ENCODE measurements at places on chromosomes 4 and X. TPM values are rescaled to one million over a fixed set of nuclear protein-coding genes. Genes with fewer than 3 reads are reported as not detected.
A peak's percentile ranks its signal among the peaks of the same experiment; 100 is the strongest.

ITM2A gene
- polyA plus RNA-seq = 673 TPM

PTPN13 gene
- 3.6 TPM for polyA plus RNA-seq

VSIG1 gene
- polyA plus RNA-seq = 0.15 TPM

TLR8 gene
- 0.20 TPM for polyA plus RNA-seq

TMEM154 gene
- polyA plus RNA-seq = 0.68 TPM

DNA sequence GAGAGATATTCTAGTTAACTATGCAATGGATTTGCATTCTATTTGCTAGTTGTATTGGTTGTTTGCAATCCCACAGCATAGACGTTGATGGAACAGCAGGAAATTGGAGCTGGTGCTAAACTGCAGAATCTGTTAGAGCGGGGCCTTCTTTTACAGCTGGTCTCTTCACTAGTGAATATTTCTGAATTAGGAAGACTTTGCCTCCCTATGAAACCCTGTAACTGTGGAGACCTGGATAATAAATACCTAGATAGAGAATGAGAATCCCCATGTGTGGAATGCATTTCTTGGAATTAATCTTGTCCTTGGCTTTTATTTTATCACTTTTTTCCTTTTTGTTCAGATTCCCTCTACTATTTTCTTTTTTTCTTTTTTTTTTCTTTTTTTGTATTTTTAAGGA is 109.7 kb downstream of the SHROOM3 start:
- no peak for DNase-seq

- DNase-seq = no peak
Observed at GRCh38 chr4:47717188-47717587, 120.7 kb downstream of the CORIN start.

GRCh38 chr4:53633608-53634007 is 42.3 kb upstream of the LNX1 start:
- DNase-seq = no peak

- peak; percentile 35 for DNase-seq
Observed at GRCh38 chr4:16843831-16844508, 54.5 kb downstream of the LDB2 start.

- DNase-seq = no peak
Observed at GRCh38 chr4:105050896-105051295, 95.8 kb upstream of the TET2 start.

DNA sequence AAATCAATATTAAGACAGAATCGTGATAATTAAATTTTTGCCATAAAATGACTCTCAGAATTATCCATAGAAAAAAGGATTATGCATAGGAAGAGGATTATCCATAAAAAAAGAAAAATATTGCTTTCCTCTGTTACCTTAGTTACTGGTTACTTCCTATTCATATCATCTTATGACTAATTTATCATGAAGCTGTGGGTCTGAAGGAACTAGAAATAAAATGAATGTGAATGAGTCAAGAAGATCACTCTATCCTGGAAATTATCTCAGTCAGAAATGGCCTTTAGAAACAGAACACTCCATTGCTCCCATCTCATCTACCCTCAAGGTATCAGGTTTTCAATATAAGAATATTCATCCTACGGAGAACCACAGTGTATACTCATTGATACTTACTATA is 19.4 kb downstream of the RPS6KA6 start:
- no peak for DNase-seq

- peak; percentile 28 for DNase-seq
Observed at GRCh38 chr4:106160560-106160959, 155.4 kb downstream of the TBCK start.

DNA sequence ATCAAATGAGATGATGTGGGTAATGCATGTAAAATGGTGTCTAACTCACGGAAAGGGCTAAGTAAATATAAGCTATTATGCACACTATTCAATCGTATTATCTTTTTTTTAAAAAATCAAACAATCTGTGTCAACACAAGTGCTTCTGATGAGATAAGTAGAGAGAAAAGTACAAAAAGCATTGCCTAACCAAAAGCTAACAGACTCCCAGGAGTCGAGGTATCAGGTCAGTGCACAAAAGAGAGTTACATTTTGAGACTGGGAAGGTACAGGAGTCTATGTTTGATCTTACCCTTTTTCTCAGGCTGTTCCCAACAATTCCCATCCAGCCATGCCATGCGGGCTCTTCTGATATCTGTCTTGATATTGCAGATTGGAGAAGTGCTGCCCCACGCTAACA is 203.3 kb upstream of the ZIC3 start:
- DNase-seq = no peak

- no peak for DNase-seq
Observed at GRCh38 chr4:6908432-6909112, 1.1 kb upstream of the TBC1D14 start.

GRCh38 chrX:44225667-44226066 is 117.8 kb downstream of the EFHC2 start:
- DNase-seq = no peak

DNA sequence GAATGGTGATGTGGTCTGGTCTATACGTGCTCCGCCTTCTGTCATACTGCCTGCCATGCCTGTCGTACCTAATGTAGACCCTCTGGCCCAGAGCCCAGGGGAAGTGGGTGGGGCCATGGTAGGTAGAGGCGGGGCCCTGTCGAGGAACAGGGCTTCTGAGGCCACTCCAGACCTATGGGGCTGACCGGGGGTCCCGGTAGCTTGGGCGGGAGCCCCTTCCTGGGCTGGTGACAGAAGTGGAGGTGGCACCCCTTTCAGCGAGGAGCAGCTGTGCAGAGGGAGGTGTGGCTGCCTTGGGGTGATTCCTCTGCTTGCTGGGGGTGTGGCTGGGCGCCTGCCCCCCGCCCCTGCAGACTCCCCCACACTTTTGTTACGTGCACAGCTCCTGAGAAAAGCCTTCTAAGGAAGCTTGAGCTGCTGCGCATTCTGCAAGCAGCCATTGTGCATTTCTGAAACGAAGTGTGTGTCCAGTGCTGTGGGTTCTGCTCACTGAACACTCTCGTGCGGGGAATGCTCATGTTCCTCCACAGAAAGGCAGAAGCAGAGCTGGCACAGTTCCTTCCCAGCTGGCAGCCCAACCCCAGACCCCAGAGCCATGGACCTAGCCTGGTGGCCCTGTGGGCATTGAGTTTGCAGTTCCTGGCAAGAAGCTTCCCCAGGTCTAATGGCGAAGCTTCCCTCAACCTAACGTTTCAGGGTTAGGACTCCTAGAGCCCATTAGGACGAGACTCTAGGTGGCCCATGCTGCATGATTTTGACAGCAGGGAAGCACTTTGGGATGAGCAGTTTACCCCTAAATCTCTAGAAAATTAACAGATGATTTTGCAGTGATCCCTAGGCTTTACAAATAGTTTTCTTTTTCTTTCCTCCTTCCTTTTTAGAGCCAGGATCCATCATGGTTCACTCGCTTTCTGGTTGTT is 72.7 kb upstream of the HGFAC start:
- no peak for DNase-seq

DNA sequence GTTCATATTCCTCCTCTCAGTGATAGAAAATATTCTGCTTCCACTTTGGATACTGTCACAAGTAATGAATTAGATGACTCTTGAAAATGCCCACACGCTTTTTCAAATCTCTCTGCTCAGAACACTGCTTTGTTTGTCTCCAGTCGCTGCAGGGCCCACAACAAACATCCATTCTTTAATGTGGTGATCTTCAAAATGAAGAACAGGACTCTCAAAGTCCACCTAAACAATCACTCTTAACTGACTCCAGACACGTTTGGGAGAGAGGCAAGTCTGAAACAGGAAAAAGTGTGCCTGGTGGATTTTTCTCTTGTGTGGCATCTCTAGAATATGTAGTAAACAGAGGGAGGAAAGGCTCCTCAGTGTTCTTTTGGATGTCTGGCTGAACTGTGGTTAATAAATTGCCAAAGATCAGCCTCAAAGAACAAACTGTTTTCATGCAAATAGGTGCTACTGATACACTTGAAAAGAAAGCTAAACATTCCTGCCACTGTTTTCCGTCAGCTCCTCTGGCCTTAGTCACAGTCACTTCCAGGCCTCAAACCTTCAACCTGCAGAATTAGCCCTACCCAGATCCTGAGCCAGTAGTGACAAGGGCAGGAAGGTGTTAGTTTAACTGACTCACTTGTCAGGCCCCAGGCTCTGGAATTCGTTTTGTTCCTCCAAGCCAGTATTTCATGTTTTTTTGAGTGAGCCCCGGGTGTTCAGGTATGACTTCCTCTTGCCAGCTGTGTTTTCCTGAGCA is 259.6 kb upstream of the GPC4 start:
- DNase-seq = no peak

DNA sequence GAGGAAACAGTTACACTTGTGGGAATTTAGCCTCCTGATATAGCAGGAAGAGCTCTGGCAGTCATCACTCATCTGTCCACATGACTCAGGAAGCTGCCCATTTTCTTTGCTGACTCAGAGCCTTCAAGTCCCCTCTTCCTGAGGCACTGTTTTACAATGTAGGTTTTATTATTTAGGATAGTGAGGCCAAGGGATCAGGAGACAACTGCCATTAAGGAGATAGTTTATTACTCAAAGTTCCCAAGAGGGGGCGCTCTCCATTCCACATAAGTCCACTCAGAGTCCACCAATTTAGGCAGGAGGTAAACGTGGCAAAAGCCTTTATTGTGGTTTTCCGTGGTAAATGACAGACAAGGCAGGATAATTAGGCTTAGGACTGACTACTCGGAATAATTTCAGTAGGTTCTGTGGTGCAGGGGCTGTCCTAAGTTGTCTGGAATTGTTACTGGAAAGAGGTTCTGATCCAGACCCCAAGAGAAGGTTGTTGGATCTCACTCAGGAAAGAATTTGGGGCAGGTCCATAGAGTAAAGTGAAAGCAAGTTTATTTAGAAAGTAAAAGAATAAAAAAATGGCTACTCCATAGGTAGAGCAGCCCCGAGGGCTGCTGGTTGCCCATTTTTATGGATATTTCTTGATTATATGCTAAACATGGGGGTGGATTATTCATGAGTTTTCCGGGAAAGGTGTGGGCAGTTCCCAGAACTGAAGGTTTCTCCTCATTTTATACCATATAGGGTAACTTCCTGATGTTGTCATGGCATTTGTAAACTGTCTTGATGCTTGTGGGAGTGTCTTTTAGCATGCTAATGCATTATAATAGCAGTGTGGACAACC is 96.0 kb upstream of the RAB40AL start:
- DNase-seq = no peak

DNA sequence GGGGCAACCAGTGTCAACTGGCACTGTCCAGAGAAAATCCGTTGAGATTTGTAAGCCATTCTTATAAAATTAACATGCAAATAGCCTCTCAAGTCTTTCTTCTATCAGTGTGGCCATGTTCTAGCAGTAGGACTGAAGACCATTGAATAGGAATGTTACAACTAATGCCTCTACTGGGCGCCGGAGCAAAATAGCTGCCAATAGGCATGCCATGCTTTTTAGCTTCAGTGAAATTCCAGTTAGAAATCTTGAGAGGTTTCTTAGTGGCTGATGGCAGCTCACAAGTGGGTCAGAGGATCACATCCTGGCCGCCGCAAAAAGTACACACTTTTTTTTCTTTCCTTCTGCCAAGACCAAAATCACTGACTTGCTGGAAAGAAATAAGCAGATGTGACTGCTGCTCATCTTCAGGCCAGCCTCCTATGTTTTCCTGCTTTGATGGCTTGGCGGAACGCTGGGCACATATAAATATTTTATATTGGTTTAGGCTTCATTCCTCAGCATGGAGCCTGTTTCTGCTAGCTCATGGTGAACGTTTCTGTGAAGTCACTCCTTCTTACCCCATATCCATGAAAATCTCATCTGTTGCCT is 293.1 kb downstream of the TENM3 start:
- DNase-seq = no peak

DNA sequence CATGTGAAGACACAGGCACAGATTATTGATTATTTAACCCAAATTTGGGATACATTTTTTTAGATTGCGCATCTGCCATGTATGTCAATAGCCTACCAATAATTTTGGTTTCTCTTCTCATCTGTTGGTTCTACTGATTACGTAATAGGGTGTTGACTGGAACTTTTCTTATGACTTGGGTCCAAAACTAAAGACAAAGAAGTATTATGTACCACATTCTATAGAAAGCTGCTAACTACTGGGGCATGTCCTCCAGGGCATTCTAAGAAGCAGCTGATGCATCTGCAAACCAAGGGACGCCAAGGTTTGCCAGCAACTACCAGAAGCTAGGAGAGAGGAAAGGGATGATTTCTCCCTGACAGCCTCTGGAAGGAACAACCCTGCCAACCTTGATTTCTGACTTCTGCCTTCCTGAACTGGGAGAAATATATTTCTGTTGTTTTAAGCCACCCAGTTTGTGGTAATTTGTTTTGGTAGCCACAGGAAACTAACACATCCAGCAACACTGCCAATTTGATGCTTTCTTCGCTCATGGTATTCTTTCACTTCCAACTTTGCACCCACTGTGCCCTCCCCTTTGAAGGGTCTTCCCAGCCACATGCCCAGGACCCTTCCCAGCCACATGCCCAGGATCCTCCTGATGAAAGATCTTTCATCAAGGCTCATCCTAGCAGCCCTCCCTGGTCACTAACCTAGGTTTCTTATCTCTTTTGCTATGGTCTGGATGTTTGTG is 15.9 kb upstream of the TLR1 start:
- no peak for DNase-seq

DNA sequence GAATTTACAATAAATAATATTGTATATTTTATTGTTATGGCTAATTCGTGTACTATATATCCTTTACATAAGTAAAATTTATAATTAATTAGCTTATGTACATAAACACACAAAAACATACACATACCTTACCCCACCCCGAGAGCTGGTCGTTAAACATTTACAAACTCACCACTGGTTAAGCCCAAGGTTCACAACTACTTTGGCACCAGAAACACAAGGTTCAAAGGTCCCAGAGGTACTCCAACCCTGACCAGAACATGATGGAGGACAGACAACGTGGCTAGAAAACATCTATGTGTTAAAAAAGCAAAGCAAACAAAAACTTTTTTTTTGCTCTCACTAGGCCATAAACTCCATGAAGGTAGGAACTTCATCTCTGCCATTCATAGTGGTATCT is 37.7 kb downstream of the SLC25A5 start:
- DNase-seq = no peak

DNA sequence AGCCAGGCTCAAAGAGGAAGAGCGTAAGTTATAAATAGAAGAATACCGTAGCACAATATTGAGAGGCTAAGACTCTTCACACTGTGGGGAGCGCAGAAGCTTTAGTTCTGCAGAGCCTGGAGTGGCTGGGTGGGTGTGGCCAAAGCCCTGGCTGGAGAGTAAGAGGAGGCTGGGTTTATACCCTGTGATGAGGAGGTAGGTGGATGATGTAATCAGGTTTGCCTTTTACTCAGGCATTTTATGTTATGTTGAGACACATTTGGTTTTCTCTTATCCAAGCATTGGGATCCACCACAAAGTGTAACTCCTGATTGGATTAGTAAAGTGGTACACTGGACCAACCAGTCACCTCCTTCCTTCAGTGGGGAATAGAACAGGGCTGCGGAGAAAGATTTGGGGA is 13.9 kb downstream of the CDS1 start:
- DNase-seq = no peak

DNA sequence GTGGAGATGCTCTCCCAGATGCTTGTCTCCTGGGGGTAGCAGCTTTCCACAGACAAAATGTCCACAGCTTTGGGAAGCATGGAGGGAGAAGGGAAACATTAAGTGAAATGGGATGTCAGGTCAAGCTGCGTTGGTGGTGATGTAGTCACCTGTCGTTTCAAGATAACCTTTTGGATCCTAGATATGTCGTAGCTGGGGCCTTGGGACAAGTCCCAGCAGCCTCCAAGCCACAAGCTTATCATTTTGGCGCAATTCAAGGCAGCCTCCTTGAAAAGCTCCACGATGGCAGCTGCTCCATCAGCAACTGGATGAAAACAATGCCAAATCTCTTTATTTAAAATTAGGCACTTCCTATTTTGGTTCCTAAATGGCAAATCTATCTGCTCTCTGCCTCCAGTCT is 52.0 kb downstream of the RTL9 start:
- no peak for DNase-seq

GRCh38 chrX:51760657-51761056 is 17.4 kb downstream of the GSPT2 start:
- no peak for DNase-seq

Data from forelimb muscle (tissue), 1 donor.